ENCODE measurements at places on chromosomes 2 and 18.
A peak's percentile ranks its signal among the peaks of the same experiment; 100 is the strongest.

DNA sequence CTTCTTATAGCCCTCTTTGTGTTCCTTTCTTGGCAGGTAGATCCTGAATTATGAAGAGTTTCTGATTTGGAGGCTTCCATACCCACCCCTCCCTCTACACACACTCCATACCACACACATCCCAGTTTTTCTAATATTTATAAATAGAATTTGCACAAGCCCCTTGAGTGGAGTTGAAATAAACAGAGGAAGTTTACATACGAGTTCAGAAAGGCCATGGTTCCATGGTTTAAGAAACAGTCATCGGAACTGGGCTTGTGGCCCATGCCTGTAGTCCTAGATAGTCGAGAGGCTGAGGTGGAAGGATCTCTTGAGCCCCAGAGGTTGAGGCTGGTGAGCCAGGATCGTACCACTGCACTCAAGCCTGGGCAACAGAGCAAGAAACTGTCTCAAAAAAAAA, 62.7 kb upstream of the TANC1 start:
- no peak for DNase-seq

GRCh38 chr2:49600524-49600923, 446.2 kb upstream of the FSHR start:
- no peak for DNase-seq

- DNase-seq, result no peak
Observed at GRCh38 chr2:216424274-216424673, 12.0 kb downstream of the SMARCAL1 start.

- no peak for DNase-seq
Observed at GRCh38 chr2:27204566-27204965, 7.3 kb upstream of the ATRAID start.

DNA sequence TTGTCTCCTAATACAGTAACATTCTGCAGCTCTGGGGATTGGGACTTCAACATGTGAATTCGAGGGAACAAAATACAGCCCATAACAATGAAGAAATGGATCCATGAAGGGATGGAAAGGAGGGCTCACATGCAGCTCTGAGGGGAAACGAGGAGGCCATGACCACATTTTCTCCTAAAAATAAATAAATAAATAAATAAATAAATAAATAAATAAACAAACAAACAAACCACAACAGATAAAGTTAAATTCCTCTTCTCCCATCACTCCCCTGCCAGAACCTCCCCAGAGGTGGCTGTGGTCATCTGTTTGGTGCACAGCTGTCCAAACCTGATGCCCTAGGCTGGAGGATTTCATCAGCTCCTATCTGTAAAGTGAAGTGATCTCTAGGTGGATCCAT, 42.7 kb downstream of the MAL start:
- no peak for DNase-seq

- no peak for DNase-seq
Observed at GRCh38 chr2:98419977-98420725, 24.5 kb upstream of the INPP4A start.

DNA sequence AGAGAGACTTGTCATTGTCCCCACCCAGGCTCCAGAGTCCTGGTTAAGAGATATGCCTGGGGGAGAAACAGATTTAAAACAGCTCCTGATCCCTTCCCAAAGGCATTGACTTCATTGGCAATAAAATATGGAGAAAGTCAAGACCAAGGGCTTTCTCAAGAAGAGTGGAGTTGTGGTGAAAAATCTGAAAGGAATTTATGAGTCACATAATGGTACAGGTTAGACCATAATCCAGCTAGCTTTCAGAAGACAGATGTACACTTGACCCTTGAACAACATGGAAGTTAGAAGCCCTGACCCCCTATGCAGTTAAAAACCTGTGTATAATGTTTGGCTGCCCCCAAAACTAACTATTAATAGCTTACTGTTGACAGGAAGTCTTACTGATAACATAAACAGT, 599.1 kb upstream of the SOX11 start:
- no peak for DNase-seq

- no peak for DNase-seq
Observed at GRCh38 chr2:152247337-152247695, 71.8 kb upstream of the STAM2 start.

- no peak for DNase-seq
Observed at GRCh38 chr2:31052284-31052683, 86.0 kb downstream of the GALNT14 start.

GRCh38 chr18:54250846-54251261, 18.5 kb upstream of the POLI start:
- DNase-seq, result no peak

- no peak for DNase-seq
Observed at GRCh38 chr18:38576349-38576748, 1010.8 kb upstream of the CELF4 start.

DNA sequence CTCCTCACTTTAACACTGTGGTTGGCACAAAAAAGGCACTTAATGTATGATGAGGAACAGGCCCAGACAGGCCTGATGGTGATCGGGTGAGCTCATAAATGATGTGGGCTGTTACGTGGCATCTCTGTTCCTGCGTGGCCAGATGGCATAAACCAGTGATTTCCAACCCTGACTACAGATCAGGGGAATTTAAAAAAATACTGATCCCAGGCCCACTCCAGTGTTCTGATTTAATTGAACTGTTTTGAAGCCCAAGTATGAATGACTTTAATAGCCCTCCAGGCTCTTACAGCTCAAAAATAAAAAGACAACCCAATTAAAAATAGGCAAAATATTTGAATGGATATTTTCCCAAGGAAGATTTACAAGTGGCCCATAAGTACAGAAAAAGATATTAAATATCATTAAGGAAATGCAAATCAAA, 48.2 kb downstream of the LIPG start:
- no peak for DNase-seq

DNA sequence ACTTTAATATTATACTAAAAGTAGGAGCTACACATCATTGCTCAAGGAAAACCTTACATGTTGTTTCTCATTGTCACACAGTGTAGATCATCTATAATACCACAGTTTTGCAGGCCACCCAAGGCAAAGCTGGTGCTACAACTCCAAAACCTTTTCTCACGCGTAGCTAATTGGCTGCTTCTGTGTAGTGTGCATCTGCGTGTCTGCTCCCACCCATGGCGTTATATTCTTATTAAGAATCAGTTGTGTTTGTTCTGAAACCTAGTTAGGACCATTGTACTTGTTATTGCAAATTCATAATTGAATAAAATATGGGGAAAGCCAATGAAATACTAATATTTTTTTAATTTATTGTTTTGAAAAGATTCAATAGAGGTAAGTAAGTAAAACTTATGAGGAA, 83.9 kb downstream of the RBM43 start:
- DNase-seq, result no peak

- DNase-seq, result no peak
Observed at GRCh38 chr2:207833251-207833751, 63.6 kb upstream of the FZD5 start.

- DNase-seq, result no peak
Observed at GRCh38 chr2:47485751-47486300, 82.9 kb downstream of the MSH2 start.

GRCh38 chr2:73956218-73956865, 28.4 kb upstream of the TET3 start:
- DNase-seq, result no peak

DNA sequence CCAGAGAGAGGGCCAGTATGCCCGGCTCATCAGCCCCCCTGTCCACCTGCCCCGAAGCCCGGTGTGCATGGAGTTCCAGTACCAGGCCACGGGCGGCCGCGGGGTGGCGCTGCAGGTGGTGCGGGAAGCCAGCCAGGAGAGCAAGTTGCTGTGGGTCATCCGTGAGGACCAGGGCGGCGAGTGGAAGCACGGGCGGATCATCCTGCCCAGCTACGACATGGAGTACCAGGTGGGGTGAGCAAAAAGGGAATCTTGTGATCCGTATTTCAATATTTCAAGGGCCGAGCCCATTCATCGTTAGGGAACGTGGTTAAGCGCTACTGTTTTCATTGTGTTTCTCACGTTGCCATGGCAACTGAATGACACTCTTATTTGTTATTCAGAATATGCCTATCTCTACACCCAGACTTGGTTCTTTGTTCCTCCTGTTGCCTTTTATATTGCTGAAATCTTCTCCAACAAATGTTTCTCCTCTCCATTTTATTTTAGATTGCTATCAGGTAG, 81.5 kb downstream of the NRP2 start:
- DNase-seq, result no peak

- no peak for DNase-seq
Observed at GRCh38 chr2:92073036-92073814, 2798.0 kb upstream of the TEKT4 start.

GRCh38 chr18:63083555-63083954, 236.0 kb downstream of the BCL2 start:
- DNase-seq, result no peak

- peak; percentile 21 for DNase-seq
Observed at GRCh38 chr2:18149660-18150246, 271.3 kb downstream of the KCNS3 start.

DNA sequence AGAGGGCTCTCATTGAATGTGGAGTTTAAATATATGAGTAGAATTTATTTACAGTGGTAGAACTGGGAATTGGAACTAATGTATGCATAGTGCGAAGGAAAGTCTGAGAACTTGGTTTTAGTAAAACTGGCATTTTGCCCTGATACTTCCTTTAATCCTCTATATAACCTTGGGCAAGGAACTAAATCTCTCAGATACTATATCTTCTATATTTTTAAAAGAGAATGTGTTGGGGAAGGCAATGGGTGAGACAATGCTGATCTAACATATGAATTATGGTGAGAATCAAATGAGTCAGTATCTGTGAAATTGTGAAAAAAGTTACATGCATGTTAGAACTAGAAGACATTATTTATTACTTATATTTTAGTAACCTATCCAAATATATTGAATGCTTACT, 2109.4 kb upstream of the PIK3C3 start:
- no peak for DNase-seq

DNA sequence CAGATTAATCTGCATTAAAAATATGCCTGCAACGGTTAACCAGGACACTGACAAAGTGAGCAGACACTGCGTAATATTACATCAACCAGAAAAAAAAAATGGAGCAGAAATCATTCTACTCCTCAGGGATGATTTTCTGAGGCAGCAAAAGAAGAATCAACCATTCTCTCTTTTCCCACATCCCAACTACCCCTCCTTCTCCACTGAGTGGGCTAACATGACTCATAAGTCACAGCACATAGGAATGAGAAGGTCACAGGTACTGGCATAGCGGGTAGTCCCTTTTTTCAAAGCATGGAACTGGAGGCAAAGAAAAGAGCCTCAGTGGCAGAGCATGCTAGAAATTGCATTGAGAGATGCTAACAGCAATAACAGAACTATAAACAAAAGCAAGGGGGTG, 54.3 kb upstream of the TSPYL6 start:
- DNase-seq, result no peak

DNA sequence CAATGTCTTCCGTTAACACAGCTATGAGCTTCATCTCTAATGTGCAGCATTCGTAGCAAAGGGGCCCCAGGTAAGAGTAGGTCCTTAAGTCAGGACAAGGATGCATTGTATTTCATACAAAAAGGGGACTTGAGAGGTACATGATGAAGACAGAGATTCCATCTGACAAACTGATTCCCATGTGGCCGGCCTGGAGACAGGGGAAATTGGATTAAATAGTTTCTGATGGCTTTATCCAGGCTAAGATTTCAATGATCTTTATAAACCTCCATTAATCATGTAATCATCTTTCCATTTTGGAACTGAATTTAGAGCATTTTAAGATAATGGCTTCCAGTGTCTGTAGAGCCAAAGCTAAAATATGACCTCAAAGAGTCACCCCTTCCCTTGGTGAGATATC, 111.3 kb downstream of the NCKAP5 start:
- no peak for DNase-seq

DNA sequence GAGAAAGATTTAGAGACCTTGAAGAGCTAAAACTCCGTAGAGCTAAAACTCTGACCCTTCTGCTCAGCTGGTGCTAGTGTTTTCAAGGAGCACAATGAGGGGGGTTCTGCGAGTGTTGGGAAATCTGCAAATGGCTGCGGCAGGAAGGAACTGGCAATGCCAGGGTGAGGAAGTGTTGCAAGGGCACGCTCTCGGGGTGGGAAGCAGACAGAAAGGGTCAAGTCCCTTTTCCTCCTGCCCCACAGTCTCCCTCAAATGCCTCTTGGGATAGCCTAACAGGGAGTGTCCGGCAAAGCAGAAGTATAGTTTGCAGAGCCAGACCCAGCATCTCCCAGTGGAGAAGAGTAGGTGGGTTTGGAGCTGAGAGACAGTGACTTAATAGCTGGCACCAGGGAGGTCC, 60.5 kb downstream of the NCAPH start:
- no peak for DNase-seq

- DNase-seq, result no peak
Observed at GRCh38 chr18:8797206-8797605, 91.8 kb downstream of the MTCL1 start.

DNA sequence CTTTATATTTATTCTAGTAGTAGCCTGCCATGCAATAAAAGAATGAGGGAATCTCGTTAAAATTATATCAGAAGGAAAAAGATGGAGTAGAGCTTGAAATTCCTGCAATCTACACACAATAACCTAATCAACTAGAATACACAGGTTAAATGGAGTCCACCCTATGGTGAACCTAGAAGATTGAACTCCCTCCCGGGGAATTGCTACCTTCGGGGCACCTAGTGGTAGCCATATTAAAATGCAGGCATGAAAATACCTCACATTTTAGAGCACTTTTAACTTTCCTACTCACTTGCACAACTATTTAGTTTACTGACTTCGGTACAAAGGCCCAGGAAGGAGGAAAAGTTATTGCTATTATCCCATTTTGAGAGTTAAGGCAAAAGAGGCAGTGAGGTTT, 174.5 kb downstream of the SS18 start:
- DNase-seq, result peak; percentile 47

DNA sequence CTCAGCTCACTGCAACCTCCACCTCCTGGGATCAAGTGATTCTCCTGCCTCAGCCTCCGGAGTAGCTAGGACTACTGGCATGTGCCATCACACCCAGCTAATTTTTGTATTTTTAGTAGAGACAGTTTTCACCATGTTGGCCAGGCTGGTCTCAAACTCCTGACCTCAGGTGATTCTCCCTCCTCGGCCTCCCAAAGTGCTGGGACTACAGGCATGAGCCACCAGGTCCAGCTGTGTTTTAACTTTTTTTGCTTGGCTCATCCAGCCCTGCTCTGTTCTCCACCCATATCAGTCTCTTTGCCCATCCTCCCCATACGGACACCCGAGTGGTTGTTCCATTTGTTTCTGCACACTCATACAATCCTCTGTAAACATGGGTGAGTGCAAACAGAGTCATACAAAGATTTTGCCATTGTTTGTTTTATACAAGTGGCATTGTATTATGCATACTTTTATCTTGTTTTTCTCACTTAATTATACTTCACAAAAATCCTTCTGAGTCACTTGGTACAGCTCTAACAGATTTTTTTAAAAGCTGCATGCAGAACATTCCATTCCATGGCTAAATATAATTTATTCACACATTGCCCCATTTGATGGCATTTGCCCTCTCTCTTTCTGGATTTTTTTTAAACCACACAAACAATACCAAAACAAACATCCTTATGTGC, 5.3 kb downstream of the APOB start:
- no peak for DNase-seq

DNA sequence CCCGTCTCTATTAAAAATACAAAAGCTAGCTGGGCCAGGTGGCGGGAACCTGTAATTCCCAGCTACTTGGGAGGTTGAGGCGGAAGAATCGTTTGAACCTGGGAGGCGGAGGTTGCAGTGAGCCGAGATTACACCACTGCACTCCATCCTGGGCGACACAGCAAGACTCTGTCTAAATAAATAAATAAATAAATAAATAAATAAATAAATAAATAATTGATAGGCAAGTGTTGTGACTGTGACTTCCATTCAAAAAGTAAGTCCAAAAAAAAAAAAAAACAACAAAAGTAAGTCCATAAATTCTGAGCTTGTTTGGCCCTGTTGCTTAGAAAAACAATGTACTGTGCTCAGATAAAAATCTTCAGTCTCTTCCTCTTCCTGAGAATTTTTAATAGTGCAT, 2.2 kb downstream of the STON1 start:
- DNase-seq, result no peak
